ENCODE measurements at places on chromosomes 1 and 21. TPM values are rescaled to one million over a fixed set of nuclear protein-coding genes. Genes with fewer than 3 reads are reported as not detected.
A peak's percentile ranks its signal among the peaks of the same experiment; 100 is the strongest.

Gene GPA33
- total RNA-seq, result 0.23 TPM

Gene KRTAP19-3
- not detected for total RNA-seq

Gene DNAJC28
- total RNA-seq, result 2.0 TPM

Gene TGFB2
- 22.1 TPM for total RNA-seq

Gene SCYL3
- total RNA-seq, result 4.6 TPM

Gene GPR161
- 19.3 TPM for total RNA-seq

Gene HAO2
- total RNA-seq, result not detected

Gene RPE65
- 0.06 TPM for total RNA-seq

Gene LDLRAD1
- total RNA-seq, result not detected

Gene AKR1A1
- 60.6 TPM for total RNA-seq

Gene VHLL
- 0.63 TPM for total RNA-seq

Gene KRTAP20-3
- not detected for total RNA-seq

Gene COL11A1
- not detected for total RNA-seq

Gene CFH
- 84.2 TPM for total RNA-seq

Gene FTCD
- total RNA-seq, result not detected

- peak; percentile 81 for DNase-seq
Observed at GRCh38 chr1:172497230-172497629, 35.7 kb upstream of the SUCO start.

GRCh38 chr1:7062346-7063061 lies 277.2 kb downstream of the CAMTA1 start:
- DNase-seq, result no peak

GRCh38 chr21:42063571-42064521 lies 7.3 kb upstream of the UMODL1 start:
- DNase-seq, result no peak

GRCh38 chr1:191134796-191135195 lies 657.1 kb upstream of the BRINP3 start:
- DNase-seq, result no peak

DNA sequence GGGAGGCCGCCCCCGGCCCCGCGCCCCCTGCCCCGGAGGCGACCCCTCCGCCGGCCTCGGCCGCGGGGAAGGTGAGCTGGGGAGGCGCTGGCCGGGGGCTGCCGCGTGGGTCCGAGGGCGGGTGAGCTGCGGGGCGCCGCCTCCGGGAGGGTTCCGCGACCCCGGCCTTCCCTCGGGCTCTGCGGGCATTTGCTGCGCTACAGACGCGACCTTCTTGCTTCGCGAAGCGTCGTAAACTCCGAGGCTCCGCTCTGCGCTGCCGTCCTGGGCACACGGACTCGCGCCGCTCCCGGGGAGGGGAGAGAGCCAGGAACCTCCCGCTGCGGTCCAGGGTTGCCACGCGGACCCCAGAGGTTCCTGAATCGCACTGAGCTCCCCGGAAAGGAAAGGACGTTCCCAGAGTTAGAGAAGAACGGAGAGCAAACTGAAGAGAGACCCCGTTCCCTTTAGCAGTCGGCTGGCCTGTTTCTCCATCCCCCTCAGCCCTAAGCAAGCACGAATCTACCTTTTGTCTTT lies 345 bp downstream of the SLX9 start:
- no peak for DNase-seq

DNA sequence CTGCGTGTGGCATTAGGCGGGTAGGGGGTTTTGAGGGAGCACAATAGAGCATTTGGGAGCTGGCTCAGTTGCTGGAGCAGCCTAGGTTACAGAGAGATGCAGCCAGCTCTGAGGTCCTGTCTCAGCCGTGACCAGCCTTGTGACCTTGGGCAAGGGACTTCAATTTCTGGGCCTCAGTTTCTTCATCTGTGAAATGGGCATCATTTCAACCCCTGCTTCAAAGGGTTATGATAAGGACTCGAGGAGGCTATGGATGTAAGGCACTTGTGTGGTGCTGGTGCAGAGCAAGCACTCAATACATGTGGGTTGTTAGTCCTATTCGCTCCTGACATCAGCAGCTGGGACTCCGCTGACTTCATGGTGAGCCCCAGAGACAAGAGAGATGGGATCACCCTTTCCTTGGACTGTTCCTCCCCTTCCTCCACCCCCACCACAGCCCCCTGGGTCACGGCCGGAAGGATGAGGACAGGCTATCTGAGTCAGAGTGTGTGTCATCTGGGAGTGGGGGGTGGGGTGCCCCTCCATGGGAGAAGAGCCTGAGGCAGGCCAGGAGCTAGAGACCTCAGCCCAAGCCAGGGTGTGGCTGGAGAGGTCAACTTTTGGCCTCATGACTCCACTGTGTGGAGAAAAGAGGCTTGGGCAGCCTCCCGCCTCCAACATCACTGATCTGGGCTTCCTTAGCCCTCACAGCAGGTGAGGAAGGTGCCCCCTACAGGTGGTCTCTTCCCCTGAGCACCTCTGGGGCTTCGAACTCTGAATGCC lies 71.4 kb upstream of the ZBTB40 start:
- peak; percentile 16 for DNase-seq

DNA sequence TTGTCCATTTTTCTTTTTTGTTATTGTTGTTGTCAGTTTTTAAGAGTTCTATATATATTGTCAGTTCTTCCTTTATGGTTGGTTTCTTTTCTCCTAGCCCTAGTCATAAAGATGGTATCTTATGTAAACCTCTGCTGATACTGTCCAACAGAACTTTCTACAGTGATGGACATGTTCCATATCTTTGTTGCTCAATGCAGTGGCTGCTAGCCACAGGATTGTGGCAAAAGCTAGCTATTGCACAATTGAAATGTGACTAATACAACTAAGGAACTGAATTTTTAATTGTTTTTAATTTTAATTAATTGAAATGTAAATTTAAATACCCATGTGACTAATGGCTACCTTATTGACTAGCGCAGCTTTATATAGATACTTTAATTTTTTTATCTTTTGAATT lies 411.8 kb upstream of the PTBP2 start:
- no peak for DNase-seq

DNA sequence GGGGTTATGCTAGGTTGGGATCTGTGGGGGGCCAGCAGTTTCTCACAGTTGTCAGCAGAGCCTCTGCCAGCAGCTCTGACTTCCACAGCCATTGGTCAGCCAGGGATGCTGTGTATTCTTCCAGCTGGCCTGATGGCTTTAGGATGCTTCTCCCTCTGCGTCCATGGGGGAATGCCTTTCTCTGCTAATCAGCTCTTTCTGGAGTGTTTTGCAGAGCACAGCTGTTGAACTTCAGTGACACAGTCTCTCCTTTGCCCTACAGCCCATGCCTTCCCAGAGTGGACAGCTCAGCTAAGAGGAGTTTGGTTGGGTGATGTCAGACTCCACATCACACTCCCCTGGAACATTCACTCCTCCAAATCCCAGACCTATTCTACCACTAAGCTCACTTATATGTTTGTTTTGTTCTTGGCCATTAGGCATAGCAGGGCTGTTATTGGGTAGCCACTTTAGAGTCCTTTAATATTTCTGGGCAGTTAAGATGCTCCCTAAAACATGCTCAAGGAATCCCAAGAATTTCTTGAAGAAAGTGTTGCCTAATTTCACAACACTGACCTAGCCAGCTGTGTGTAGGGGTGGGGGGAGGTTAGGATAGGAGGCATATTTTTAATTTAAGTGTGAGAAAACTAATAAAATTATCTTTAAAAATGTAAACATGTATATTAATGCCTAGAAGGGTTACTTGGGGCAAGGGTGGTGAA lies 75.3 kb upstream of the KIAA0040 start:
- no peak for DNase-seq

DNA sequence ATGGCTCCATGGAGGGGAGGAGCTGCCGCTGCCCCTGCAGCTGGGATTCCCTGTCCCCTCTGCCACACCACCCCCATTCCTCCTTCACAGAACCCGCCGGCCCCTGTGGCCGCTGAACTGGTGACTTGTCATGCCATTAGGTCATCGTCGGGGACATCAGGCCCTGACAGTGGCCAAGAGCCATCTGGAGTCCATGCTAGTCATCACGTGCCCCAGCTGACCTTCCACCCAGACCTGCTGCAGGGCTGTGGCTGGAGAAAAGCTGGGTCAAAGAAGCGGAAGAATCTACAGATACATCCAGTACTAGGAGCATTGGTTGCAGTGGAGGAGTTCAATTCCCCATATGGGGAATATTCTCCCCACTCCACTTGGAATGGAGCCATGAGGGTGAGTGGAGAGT lies 78.1 kb downstream of the KCNJ15 start:
- no peak for DNase-seq

DNA sequence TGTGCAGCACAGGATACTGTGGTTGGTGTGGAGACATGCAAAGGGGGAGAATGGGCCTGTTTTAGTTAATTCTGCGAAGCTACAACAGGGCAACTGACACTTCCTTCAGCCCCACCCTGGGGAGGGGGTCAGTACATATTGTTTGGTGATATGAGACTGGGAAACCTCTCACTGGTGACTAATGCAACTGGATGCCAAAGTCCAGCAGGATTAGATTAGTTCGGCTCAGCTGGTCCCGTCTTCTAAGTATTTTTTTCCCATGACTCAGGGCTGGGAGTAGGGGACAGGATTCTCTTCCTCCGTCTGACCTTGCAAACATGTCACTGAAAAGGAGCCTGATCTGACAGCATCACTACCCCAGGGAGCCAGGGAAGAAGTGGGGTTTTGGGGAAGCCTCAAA lies 43.0 kb downstream of the PLXNA2 start:
- peak; percentile 80 for DNase-seq

GRCh38 chr1:177162243-177162642 lies 2.3 kb downstream of the ASTN1 start:
- DNase-seq, result no peak

DNA sequence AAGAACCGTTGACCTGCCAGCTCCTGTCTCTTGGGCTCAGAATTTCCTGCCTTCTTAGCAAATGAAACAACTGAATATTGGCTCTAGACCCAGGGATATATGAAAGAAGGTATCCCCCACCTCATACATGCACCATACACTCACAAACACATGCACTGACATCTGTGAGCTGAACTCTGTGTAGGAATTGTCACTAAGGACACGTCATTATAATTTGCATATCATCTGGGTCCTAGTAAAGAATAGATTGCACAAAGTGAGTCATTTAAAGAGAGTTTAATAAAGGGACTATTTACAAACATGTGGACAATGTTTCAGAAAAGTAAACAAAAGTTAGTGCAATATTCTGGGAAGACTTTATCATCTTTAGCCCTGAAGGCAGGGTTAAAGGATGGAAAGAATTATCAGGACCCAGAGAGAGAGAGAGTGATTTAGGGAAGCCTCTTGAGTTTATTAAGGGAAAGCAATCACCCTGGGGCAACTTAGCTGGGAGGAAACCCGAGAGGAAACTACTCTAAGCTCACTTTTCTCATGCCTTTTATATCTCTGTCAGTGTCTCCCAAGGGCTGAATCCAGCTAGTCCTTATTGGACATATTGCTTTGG lies 74.1 kb upstream of the PLA2G4A start:
- DNase-seq, result no peak

GRCh38 chr1:159179906-159180305 lies 8.5 kb downstream of the CADM3 start:
- no peak for DNase-seq

Measured in SJCRH30 (cell line).